Caco-2 (cell line): ENCODE measurements at places on chromosomes 13 and 19. TPM values are rescaled to one million over a fixed set of nuclear protein-coding genes. Genes with fewer than 3 reads are reported as not detected.

CPB2 gene
- total RNA-seq = 0.18 TPM in 1 of 2 replicates, not detected in the other

CYSLTR2 gene
- total RNA-seq = not detected in 2 replicates

DNA sequence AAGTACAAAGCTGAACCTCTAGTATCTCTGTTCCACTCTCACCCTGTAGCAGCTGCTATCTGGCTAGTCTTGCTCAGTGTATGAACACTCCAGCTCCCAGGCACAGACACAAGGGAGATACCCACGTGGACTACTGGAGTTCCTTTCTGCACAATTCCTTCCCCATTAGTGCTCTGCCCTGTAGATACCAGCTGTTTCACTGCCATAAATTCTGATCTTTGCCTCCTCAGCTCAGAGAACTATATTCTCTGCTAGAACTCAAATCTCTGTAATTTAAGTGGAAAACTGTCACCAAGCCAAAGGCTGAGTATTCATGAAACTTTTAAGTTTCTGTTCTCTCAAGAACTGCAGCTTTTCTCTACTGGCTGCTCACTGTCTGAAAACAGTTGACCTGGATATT lies 273.7 kb downstream of the DIAPH3 start:
- H3K4me3 ChIP-seq = no peak overlapping the region
- no peaks in the 10 kb centered on the region for H3K36me3 ChIP-seq
- no peak overlapping the region for H3K27ac ChIP-seq
- no peak for DNase-seq
- H3K27me3 ChIP-seq = no peaks in the 10 kb centered on the region

GRCh38 chr19:1412323-1412923 lies 5.0 kb downstream of the DAZAP1 start:
- DNase-seq = no peak
- no peak overlapping the region for H3K4me3 ChIP-seq
- no peaks in the 10 kb centered on the region for H3K27me3 ChIP-seq
- H3K27ac ChIP-seq = no peak overlapping the region
- H3K36me3 ChIP-seq = peaks cover 3% of the 10 kb centered on the region
- H3K4me1 ChIP-seq = peaks cover 30% of the 10 kb centered on the region

- no peak overlapping the region for H3K4me3 ChIP-seq
- no peaks in the 10 kb centered on the region for H3K27me3 ChIP-seq
- H3K27ac ChIP-seq = no peak overlapping the region
- H3K4me1 ChIP-seq = peaks cover 35% of the 10 kb centered on the region
- no peak for DNase-seq
Observed at GRCh38 chr19:42285988-42286348, 16.0 kb upstream of the PRR19 start.

GRCh38 chr19:7109678-7110289 lies 40.3 kb downstream of the ZNF557 start:
- H3K36me3 ChIP-seq = no peaks in the 10 kb centered on the region
- H3K4me1 ChIP-seq = peaks cover 4% of the 10 kb centered on the region; the same call in 1 of the 2 replicates
- no peak overlapping the region for H3K27ac ChIP-seq
- peak; percentile 40 for DNase-seq

GRCh38 chr19:8208119-8208921 lies 850 bp upstream of the CERS4 start:
- H3K36me3 ChIP-seq = no peaks in the 10 kb centered on the region
- DNase-seq = peak; percentile 45
- H3K27ac ChIP-seq = no peak overlapping the region
- H3K4me3 ChIP-seq = peak overlapping the region; percentile 27
- peaks cover 45% of the 10 kb centered on the region for H3K4me1 ChIP-seq

- H3K27me3 ChIP-seq = no peaks in the 10 kb centered on the region
- no peak overlapping the region for H3K4me3 ChIP-seq
- H3K36me3 ChIP-seq = no peaks in the 10 kb centered on the region
- no peak overlapping the region for H3K27ac ChIP-seq
Observed at GRCh38 chr13:92676246-92676645, 550.4 kb upstream of the GPC6 start.
